HT1080 (cell line): ENCODE measurements at places on chromosomes 3 and 15.

DNA sequence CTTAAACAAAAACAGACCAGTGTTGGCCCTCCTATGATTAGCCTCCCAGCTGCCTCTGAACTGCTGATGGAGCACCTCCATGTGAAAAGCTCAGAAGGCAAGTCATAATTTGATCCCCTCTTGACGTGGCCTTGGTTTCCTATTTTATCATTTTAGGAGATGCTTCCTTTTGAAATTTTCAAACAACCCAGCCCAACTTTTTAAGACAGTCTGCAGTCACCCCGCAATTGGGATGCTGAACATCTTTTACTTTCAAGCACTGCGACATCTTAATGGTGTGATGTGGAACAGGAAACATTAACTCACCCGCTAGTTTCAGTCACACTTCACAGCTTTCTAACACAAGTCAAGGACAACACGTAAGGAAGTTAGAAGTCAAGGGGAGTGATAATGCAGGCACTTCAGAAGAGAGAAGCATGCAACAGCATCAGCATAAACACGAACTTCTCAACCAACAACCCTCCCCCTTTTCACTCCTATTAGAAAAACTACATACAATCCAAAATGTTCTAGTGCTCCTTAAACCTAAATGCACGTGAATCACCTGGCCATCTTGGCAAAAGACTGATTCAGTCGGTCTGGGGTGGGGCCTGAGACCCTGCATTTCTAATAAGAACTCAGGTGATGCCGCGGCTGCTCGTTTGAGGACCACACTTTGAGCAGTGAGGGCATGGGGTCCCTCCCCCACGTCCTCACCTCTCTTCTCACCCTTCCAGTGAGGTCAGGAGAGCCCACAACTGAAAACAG lies 161.5 kb downstream of the FOXP1 start:
- DNase-seq: no peak

- no peak for DNase-seq
Measured at GRCh38 chr3:177683586-177683985, 486.3 kb upstream of the TBL1XR1 start.

DNA sequence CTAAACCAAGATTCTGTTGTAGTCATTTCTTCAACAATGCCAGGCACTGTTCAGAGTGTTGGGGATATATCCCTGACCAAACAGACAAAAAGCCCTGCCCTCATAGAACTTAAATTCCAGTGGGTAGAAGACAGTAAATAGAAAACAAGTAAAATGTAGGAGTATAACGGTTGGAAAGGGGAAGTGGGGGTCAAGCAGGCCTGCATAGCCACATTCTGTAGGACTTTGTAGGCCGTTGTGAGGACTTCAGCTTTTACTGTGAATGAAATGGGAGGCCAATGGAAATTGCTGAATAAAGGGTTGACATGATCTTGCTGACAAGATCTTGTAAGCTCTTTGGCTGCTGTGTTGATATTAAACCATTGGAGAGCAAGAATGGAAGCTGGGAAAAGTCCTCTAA lies 1.8 kb downstream of the MRPS11 start:
- DNase-seq: no peak

DNA sequence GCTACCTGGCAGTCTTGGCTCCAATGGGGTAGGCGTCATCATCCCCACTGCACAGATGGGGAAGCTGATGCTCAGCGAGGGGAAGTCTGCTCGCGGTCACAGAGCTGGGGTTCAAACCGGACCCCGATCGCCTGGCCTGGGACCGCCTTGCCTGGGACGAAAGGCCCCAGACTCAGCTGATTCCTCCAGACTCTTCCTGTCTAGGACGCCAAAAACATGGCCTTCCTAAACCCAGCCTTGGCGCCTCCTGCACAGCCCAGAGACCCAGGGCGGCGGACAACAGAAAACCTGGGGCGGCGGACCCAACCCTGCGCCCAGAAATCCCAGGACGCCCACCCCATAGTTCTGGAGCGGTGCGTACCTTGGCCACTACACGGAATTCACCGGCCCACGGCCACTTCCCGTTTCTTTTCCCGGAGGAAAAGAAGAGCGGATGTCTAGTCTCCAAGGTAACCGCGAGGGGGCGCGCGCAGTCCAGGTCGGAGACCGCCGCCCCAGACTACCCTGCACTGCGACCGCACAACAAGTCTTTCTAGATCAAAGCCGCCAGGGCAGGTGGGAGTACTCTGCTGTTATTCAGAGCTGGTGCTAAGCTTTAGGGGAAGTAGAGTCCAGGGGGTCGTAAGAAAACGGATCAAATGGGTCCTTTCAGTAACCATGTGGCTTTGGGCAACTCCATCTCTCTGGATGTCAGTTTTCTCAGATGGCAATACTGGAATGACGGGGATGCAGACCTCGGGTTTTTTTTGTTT lies 4.9 kb upstream of the IL17RD start:
- DNase-seq: peak; percentile 68

- no peak for DNase-seq
Measured at GRCh38 chr3:64945171-64945729, 257.4 kb upstream of the ADAMTS9 start.

GRCh38 chr3:65951836-65952505 lies 86.7 kb downstream of the MAGI1 start:
- peak; percentile 82 for DNase-seq

DNA sequence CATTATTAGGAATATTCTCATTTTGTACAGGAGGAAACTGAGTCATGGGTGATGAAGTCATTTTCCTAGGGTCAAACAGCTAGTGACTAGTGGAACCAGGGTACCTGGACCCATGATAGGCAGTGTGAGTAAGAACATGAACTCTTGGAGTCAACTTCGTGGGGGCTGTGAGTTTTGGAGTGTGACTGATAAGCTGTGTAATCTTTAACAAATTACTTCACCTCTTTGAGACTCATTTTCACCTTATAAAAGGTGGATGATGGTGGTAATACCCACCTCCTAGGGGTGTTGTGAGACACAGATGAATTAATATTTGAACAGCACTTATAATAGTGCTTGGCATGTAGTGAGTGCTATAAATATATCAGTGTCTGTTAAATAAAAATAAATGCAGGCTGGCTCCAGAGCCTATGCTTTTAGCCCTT lies 9.1 kb downstream of the SEMA6D start:
- DNase-seq: no peak

GRCh38 chr3:42639192-42639591 lies 14.3 kb upstream of the ZBTB47 start:
- DNase-seq: no peak

- peak; percentile 83 for DNase-seq
Measured at GRCh38 chr3:177463863-177464262, 266.6 kb upstream of the TBL1XR1 start.

- DNase-seq: no peak
Measured at GRCh38 chr3:16529264-16529663, 15.8 kb upstream of the RFTN1 start.

DNA sequence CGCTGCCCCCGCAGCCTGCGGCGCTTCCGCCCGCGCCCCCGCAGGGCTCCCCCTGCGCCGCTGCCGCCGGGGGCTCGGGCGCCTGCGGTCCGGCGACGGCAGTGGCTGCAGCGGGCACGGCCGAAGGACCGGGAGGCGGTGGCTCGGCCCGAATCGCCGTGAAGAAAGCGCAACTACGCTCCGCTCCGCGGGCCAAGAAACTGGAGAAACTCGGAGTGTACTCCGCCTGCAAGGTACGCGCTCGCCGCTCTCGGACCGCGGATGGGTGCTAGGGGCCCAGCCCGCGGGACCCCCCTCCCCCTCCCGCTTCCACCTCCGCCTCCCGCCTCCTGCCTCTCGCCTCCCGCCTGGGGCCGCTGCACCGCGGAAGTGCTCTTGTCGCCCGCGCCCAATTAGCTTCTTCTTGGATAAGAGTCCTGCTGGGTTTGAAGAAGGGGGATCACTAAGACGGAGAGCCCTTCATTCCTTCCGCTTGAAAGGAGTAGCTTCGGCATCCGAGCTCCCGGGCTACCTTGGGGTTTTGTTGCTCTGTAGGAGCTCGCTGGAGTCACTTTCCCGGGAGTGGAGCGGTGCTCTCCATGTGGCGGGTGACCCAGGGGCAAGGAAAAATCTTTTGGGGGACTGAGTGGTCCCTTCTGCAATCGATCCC lies 426 bp downstream of the KAT2B start:
- peak; percentile 66 for DNase-seq

DNA sequence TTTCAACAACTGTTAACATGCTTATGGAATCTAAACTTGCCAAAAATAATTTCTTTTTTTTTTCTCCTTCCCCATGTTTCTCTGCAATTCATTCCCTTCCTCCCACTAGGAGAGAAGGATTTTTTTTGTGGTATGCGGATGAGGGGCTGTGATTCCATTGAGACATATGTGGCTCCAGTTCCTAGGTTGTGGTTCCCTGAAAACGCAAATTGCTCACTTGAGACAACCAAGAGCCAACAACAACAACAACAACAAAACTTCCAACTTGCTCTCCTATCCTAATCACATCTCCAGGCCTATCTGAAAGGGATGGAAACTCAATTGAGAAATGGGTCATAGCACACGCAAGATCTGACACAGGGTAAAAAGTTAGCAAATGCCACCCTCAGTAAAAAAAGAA lies 406.5 kb upstream of the TGFBR2 start:
- no peak for DNase-seq

GRCh38 chr3:82416830-82417229 lies 655.4 kb upstream of the GBE1 start:
- no peak for DNase-seq

DNA sequence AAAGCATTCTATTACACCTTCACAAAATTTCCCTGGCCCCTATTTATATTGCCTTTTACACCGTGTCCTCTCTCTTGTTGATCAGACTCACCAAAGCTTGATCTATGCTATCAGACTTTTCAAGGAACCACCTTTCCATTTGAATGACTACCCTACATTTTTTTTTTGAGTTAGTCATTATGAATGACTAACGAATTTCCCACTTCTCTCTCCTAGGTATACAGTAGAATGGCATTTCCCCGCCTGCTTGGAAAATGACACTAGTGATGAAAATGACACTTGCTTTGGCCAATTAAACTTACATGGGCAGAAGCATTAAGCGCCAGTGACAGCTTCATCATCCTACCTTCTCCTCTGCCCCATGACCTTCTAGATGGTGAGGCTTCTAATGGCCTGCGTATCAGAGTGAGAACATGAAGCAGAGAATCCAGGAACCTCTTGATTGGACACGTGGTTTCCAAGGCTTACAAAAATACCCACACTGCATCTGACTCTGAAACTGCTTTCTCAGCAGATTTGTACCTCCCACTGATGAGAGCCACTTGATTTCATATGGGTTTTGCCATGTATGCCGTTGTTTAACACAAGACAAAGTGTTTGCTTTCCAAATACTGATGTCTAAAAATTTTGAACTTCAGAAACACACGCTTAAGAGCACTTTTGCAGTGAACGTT lies 370.5 kb downstream of the CTNNB1 start:
- DNase-seq: peak; percentile 62

DNA sequence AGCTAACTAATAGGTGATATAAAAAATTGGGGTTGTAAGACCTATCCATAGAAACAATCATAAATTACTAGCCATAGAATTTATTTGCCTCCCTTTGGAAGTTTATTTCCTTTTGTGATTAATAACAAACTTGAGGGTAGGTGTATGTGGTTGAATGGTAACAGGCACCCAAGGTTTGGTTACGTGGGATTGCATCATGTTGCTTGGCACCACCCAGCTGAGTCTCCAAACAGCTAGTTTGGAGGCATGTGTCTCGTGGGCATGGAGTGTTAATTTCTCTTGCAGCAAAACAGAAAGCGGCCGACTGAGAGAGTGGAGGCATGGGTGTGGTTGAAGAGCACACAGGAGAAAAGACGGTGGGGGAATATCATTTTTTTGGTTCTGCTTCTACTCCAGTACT lies 441.4 kb downstream of the CNTN4 start:
- DNase-seq: no peak

DNA sequence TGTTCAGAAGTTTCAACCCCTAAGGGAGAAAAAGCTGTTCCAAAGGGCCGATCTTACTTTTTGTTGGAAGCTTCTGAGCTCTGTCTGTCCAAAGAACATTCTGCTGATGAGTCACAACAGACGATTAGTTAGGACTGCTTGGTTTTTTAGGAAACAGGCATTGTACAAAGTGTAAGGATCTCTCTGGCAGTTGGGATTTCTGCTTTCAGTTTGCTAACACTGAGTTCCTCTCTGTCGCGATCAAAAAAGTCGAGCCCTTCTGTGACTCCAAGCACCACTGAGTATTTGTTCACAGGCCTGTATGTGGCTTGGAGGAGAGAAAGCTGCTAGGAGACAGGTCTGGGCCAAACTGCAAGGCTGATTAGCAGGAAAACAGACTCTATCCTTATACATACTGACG lies 91.8 kb upstream of the PFN2 start:
- peak; percentile 61 for DNase-seq

- peak; percentile 87 for DNase-seq
Measured at GRCh38 chr3:135516143-135516542, 449.4 kb upstream of the PPP2R3A start.

GRCh38 chr3:187264021-187264420 lies 27.5 kb downstream of the MASP1 start:
- no peak for DNase-seq

DNA sequence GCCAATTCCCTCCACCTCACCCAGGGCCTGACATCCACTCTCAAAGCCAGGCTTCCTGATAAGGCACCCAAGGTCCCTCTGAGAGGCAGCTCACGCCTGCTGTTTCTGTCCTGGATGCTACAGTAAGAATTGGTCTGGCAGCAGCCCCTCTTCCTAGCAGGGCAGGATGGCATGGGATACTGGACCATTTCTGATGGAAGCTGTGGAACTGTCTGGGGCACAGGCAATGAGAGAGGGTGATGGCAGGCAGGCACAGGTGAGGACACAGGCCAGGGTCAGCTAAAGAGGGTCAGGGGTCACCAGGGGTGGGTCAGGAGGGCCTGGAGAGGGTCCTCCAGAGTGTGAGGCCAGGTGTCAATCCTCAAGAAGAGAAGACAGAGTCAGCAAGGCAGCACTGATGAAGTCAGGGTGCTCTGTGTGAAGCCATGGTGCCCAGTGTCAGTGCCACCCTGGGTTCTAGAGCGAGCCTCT lies 41.9 kb upstream of the SLC41A3 start:
- no peak for DNase-seq

DNA sequence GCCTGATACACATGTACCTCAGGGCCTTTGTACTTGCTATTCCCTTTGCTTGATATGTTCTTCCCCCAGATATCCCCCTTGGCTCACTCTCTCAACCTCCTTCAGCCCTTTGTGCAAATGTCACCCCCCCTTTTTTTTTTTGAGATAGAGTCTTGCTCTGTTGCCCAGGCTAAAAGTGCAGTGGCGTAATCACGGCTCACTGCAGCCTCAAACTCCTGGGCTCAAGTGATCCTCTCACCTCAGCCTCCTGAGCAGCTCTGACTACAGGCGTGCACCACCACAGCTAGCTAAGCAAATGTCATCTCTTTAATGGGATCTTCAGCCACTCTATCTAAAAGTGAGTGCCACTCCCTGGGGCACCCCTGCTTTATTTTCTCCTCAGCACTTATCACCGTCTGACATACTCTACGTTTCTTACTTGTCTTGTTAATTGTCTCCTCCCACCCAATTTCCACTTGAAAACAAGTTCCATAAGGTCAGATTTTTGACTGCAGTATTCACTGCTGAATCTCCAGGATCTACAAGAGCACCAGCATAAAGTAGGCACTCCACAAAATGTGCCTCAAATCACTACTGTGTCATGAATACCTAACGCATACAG lies 14.6 kb downstream of the IP6K2 start:
- no peak for DNase-seq
